Memory B cell (primary cell): ENCODE measurements at places on chromosomes 5 and 9.
A peak's percentile ranks its signal among the peaks of the same experiment; 100 is the strongest.

- DNase-seq: no peak
Observed at GRCh38 chr5:111930449-111930848, 173.5 kb upstream of the NREP start.

DNA sequence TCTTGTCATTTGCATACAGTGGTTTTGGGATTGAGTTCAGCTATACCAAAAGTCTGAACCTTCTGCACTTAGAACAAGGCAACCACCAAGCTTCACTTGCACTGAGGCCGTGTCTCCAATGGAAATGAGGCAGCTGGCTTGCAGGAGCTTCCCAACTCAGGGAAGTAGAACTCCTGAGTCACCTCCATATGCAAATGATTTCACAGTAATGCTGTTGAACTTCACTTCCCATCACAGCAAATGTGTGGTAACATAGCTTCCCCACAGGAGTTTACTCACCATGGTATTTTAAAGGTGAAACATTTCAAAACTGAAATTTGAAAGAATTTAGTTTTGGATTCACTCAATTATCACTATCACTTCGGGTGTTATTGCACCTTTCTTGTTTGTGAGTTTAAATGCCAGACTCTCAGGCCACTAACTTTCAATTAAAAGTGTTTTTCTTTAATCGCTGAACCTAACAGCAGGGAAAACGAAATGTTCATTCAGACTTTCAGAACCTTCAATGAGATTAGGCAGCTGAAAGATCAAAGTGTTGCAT is 9.0 kb downstream of the CD274 start:
- no peak for DNase-seq

DNA sequence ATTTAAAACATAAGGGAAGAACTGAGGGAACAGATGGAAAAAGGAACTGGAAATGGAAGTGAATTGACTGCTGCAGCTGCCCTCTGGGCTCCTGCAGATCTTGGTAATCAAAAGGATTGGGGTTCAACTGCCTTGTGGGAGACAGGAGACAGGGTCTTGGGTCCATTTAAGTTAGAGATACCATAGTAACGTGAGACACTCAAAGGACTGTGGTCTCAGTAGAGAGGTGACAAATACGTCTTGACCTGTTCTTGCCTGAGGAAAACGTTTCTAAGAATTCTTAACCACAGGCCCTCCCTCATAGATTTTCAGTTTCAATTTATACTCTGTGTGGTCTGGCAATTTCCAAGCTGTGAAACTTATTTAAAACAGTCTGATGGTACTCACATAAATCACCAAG is 100.8 kb upstream of the DHFR start:
- no peak for DNase-seq

- no peak for DNase-seq
Observed at GRCh38 chr5:172403817-172404216, 50.5 kb downstream of the SH3PXD2B start.

DNA sequence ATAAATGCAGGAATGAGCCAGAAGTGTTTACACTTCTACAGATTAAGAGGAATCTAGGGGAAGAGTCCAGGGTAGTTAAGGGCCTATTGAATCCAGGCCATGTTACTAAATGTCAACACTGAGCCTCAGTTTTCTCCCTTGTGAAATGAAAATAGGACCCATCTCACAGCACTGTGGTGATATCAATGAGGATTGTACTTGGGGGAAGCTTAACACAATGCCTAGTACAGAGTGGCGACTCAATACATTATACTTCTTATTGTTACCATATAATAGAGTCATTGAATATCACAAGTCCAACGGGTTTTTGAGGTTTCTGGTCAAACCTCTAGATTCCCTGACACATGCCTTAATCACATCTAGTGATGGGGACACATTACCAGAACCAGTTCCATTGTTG is 4.6 kb downstream of the TRUB2 start:
- DNase-seq: no peak

- DNase-seq: no peak
Observed at GRCh38 chr9:18743971-18744370, 270.0 kb downstream of the ADAMTSL1 start.

DNA sequence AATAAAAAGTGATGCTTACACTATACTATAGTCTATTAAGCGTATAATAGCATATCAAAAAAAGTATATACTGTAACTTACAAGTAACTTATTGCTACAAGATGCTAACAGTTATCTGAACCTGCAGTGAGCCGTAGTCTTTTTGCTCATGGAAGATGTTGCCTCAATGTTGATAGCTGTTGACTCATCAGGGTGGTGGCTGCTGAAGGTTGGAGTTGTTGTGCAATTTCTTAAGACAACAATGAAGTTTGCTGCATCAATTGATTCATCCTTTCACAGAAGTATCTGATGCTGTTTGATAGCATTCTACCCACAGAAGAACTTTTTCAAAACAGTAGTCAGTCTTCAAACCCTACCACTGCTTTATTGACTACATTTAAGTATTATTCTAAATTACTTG is 7.8 kb upstream of the C9orf40 start:
- no peak for DNase-seq

GRCh38 chr5:154783774-154784460 is 28.7 kb downstream of the LARP1 start:
- no peak for DNase-seq

DNA sequence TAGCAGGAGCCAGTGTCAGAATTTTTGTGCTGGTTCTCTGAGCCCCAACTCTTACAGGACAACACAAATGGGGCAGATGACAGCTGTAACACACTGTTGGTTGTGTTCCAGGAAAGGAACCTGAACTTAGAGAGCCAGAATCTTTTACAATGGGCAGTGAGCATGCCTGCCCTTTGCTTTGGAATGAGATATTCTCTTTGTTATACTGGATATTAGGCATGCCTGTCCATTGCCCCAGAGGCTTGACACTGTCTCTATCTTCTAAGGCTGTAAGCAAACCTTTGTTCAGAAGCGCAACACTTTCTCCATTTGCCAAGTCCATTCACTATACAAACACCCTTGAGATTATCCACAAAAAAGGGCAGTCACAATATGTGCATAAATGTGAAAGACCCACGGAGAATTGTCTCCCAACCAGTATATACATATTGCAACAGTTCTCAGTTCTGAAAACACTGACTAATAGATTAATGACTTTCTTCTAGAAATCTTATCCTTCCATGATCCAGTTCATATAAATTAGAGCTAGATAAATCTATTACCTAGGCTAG is 26.3 kb upstream of the CEP120 start:
- DNase-seq: no peak

GRCh38 chr5:52821901-52822300 is 34.2 kb downstream of the ITGA1 start:
- DNase-seq: no peak

DNA sequence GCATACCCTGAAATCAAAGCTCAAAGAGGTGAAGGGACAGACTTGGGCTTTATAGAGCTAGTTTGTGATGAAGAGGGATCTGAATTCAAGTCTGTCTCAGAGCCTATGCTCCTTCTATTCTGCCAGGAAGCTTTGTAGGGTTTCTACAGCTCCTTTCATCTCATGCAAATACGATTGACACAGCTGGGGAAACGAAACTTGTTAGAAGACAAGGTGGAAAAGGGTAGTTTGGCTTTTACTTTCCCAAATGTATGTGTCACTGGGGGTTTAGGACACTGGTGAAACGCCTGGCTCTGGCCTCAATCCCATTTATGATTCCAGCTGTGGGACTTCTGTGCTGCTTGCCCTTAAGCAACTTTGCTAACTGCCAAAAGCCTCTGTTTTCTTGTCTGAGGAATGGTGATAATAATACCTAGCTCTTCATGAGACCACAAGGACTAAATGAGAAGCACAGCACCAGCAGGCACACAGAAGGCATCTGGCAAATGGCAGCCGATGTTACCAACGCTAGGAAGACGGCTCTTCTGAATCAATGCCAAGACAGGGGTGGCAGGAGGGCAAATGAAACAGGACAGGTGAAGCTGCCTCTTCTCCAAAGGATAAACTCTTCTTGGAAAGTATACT is 70.3 kb upstream of the EQTN start:
- no peak for DNase-seq

DNA sequence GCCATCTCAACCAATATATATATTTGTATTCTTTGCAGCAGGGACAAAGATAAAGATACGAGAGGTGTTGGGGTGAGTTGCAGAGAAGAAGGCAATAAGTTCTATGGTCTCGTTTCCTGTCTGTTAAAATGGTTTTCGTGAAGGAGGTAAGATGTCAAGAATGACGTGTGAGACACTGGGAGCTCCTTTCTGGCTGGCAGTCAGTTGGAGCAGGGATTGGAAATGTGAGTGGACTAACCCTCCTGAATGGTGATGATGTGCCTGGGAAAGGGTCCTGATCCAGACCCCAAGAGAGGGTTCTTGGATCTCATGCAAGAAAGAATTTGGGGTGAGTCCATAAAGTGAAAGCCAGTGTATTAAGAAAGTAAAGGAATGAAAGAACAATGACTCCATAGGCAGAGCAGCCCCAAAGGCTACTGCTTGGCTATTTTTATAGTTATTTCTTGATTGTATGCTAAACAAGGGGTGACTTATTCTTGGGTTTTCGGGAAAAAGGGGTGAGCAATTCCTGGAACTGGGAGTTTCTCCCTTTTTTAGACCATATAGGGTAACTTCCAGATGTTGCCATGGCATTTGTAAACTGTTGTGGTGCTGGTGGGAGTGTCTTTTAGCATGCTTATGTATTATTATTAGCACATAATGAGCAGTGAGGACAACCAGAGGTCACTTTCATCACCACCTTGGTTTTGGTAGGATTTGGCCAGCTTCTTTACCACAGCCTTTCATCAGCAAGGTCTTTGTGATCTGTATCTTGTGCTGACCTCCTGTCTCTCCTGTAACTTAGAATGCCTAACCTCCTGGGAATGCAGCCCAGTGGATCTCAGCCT is 53.7 kb downstream of the SPATA31C2 start:
- DNase-seq: no peak

DNA sequence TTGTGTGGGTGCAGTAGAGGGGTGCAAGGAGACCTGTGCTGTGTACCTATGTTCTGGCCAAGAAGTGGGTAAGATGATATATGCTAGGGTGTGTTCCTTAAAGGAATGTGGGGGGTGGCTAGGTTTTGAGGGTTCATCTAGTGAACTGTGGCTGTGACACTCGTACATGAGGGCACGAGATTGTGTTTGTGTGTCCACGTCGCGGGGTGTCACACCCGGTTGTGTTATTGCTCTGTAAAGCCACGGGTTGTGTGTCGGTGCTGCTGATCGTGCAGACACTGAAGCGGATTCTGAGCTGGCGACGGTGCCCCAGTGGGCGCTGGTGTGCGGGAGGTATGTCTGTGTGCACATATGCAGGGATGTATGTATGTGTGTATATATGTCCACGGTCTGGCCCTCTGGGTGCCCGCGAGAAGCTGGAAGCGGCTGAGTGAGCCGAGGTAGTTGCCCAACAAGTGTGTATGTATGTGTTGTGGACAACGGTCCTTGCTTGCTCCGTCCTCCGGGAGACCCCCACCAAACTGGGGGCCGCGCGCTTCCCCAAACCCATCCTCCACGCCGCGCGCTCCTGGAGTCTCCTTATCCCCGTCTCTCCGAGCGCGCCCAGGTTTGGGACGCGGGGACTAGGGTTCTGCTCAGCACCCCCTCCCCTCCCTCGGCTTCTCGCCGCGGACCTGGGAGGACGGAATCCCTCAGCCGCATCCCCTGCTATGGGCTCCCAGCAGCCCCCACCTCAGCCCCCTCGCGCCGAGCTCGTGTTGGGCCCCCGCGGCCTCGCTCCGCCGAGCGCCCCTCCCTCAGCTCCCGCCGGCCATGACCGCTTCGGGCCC is 639 bp downstream of the PCDH1 start:
- peak; percentile 15 for DNase-seq

DNA sequence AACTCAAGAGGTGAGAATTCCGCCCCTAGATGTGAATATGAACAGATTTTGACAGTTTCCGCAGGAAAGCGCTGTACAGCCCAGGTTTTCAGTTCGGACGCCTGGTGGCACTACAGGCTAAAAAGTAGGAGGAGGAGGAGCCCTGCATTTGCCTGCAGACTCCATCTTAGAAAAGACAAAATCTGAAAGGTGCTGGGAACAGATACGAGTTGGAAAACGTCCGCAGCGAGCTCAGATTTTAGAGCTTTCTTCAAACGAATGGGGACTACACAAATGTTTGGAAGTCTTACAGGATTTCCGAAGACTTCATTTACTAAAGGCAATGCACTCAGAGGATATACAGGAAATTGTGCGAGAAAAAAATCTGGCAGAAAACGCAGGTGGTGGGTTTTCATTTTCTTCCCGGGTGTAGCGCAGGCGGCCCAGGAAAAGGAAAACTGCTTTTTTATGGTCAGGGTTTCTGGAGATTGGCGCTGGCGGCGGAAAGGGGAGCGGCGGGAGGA is 9.9 kb upstream of the PCDHB2 start:
- DNase-seq: no peak

DNA sequence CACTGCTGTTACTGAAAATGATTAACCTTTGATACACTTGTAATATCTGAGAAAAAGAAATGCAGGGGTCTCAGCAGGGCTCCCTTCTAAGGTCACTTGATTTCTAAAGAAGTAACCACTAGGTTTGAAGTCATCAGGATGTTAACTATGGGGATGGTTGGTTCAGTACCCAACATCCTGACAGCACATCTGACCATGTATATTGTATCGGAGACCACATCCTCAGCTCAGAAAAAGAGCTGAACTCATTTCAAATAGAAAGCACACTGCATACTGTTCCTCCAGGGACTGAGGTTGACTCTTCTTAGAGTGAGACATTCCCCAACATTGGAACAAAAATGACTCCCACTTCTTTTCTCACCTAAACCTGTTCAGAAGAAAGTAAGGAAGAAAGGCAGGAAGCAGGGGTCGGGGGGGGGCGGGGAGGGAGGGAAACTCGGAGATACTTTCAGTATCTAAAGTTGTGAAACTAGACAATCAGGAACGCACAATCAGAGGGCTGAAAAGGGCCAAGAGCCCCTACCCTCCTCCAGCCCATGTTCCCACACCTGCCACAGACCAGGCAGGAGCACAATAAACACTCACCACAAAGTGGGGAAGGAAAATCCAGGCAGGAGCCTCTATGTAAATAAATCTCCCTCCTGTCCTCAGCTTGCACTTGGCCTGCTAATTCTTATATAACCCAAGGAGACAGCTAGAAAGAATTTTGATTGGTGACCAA is 730 bp upstream of the GZMA start:
- DNase-seq: no peak

GRCh38 chr9:131722255-131722654 is 17.6 kb downstream of the RAPGEF1 start:
- no peak for DNase-seq

GRCh38 chr9:126583144-126583760 is 30.5 kb upstream of the LMX1B start:
- DNase-seq: no peak

- no peak for DNase-seq
Observed at GRCh38 chr9:105541838-105542237, 16.1 kb upstream of the FKTN start.

GRCh38 chr5:11801061-11801460 is 103.2 kb downstream of the CTNND2 start:
- DNase-seq: no peak
